ENCODE measurements at places on chromosomes 2 and 18.

- DNase-seq: peak; percentile 45
Measured at GRCh38 chr2:148926291-148926961, 51.4 kb downstream of the KIF5C start.

DNA sequence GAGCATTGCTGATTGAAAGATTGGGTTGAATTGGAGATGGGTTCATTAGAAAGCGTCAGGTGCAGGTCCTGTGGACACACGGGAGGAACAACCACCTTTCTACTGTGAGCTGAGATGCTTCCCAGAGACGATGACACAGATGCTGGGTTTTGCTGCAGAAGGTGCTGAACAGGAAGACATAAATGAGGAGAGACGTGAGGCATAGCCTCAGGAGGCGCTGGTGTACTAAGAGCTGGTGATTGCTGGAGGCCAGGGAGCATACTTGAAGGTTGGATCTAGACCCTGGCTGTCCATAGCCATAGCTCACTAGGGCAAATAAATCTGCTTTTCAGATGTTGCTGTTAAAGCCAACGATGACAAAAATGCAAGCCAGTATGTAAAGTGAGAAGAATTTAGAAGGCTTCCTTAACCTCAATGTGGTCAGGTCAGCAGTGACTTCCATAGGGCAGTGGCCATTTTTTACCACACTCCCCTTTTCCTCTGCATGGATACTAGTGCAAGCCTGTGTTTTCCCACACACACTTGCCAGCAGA, 153.7 kb downstream of the SOX11 start:
- DNase-seq: peak; percentile 3

- DNase-seq: no peak
Measured at GRCh38 chr2:127233710-127234109, 13.6 kb upstream of the CYP27C1 start.

GRCh38 chr2:200616193-200616592, 30.4 kb downstream of the AOX1 start:
- DNase-seq: peak; percentile 1

GRCh38 chr2:45156605-45157004, 147.4 kb upstream of the SIX2 start:
- DNase-seq: no peak

GRCh38 chr2:54084600-54084999, 30.8 kb upstream of the ACYP2 start:
- DNase-seq: peak; percentile 14

GRCh38 chr2:83364264-83364663, 1094.8 kb downstream of the SUCLG1 start:
- no peak for DNase-seq

GRCh38 chr2:180763263-180763989, 217.0 kb upstream of the UBE2E3 start:
- DNase-seq: peak; percentile 48

DNA sequence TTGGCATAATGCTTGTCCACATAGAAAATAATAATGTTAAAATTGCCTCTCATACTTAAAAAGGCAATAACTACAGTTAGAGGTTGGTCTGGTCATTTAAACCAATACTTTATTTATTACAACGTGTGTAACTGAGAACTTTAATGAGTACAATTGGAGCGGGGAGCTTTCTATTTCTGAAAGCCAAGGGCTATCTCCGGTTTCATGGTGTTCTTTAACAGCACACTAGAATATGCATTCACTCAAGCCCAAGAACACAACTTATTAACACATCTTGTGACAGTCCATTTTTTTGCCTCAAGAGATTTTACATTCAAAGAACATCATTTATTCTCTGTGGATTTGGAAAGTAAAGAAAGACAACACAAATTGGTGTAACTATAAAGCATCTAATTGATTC, 131.8 kb downstream of the KCNH7 start:
- peak; percentile 65 for DNase-seq

GRCh38 chr18:74006143-74006542, 141.5 kb downstream of the FBXO15 start:
- peak; percentile 92 for DNase-seq

DNA sequence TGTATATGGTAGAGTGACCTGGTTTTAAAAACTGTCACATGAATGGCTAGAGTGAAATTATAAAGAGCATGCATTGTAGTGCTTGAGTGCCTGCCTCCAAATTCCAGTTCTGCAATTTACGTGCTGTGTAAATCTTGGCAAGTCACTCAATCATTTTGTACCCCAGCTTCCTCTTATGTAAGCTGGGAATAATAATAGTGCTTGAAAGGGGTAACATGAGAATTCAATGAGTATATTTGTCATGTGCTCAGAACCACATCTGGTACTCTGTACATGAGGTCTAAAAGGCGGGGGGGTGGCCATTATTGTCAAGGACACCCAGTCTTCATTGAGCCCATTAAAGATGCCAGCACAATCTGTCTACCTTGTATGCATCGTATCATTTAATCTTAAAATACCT, 214.8 kb downstream of the MC4R start:
- peak; percentile 89 for DNase-seq

- DNase-seq: peak; percentile 90
Measured at GRCh38 chr2:183996825-183997793, 601.2 kb upstream of the ZNF804A start.

GRCh38 chr2:64652231-64653108, 1.2 kb downstream of the SERTAD2 start:
- peak; percentile 44 for DNase-seq

DNA sequence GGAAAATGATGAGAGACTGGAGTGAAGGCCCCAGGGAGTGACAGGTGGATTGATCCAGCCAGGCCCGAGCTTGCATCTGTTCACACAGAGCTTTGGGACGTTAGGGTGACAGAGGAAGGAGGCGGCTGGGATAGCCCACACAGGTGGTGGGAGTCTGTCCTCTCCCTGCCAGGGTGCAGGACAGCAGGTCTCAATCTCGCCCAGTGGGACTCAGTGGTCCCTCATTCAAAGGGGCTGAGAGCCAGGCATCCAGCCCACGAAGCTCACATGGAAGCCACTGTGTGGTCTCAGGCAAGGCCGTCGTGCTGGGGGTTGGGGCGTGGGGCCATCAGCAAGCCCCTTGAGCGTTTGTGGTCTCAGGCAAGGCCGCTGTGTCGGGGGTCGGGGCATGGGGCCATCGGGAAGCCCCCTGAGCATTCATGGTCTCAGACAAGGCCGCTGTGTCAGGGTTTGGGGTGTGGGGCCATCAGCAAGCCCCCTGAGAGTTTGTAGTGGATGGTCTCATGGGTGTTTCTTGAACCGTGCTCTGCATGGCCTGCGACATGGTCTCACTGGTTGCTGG, 8.3 kb downstream of the KCNG2 start:
- DNase-seq: no peak

DNA sequence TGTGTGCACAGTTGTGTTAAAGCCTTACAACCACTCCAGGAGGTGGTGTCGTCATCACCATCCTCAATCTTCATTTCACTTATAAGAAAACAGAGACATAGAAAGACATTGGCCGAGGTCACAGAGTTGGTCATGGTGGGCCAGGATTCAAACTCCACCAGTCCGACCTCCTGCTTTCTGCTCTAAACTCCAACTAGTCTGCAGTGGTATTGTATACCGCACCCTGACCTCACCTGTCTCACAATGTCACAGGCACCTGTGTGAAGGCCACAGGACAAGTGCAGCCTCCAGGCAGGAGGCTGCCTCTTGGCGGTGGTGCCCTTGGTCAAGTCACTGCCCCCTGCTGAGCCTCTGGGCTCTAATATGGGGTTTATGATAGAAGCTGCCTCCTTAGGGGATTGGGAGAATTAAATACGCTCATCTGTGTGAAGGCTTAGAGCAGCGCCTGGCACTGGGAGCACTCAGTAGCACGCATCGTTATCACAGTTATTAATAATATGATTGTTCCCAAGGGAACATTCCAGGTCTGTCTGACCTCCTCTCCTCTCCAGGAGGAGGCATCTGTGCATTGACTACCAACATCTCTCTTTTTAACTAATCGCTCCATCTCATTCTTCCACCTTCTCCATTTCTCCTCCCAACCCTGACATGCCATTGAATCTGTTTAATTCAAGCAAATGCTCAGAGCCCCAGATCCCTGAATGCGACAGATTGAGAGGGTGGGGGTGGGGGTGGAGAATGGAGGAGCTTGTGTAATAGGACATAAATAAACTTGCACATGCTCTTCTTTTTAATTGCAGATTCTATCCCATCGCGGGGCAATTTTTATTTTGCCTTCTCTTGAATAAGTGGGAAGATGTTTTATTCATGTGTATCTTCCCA, 112.7 kb downstream of the MCFD2 start:
- DNase-seq: no peak

DNA sequence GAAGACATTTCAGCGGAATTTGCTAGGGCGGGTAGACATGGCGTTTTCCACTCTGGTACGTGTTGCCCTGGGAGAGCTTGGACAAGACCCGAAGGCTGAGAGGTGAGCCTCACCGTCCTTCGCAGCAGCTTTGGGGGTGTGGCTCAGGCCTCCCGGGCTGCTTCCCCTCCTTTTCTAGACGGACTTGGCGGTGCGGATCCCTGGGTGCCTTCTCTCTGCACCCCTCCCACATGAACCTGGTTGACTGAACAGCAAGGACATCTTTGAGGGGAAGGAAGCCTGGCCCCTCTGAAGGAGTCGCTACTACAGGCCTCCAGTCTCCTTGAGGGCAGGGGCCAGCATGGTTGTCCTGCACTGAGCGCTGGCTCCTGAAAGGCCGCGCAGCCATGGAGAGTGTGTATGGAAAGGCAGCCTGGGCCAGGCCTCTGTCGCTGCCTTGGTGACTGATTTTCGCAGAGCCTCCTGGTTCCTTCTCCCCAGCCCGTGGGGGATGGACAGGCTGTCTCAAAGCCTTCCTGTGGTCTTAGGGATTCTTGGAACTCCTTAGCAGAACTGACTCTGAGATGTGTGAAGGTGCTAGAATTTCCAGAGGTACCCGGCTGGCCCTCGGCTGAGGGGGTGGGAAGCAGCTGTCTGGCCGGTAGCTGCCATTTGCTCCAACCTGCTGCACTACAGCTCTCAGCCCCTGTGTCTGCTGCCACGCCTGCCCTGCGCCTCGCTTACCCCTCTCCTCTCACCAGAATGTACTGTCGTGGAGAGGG, 9.9 kb downstream of the CNNM4 start:
- no peak for DNase-seq

DNA sequence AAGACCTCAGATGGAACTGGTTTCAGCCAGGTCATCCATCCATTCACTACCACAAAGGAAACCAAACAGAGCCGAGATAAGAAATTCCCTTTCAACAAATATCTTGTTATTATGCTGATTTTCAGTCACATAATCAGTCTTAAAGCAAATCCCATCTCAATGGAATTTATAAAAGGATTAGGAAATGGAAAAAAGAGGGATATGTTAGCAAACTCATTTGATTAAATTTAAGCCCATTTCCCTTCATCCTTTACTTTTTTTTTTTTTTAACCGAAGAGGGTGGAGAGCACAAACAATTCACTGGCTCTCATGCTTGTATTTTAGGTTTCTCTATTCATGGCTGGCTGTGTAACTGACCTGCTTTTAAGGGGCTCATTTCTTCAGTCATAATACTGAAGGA, 109.0 kb upstream of the GATA6 start:
- no peak for DNase-seq

GRCh38 chr2:235876099-235876679, 292.0 kb downstream of the GBX2 start:
- no peak for DNase-seq

GRCh38 chr2:60554646-60555065, 1.2 kb upstream of the BCL11A start:
- peak; percentile 56 for DNase-seq

- DNase-seq: peak; percentile 38
Measured at GRCh38 chr2:133421516-133422324, 146.5 kb downstream of the NCKAP5 start.

- no peak for DNase-seq
Measured at GRCh38 chr2:19893520-19894133, 8.2 kb downstream of the TTC32 start.

DNA sequence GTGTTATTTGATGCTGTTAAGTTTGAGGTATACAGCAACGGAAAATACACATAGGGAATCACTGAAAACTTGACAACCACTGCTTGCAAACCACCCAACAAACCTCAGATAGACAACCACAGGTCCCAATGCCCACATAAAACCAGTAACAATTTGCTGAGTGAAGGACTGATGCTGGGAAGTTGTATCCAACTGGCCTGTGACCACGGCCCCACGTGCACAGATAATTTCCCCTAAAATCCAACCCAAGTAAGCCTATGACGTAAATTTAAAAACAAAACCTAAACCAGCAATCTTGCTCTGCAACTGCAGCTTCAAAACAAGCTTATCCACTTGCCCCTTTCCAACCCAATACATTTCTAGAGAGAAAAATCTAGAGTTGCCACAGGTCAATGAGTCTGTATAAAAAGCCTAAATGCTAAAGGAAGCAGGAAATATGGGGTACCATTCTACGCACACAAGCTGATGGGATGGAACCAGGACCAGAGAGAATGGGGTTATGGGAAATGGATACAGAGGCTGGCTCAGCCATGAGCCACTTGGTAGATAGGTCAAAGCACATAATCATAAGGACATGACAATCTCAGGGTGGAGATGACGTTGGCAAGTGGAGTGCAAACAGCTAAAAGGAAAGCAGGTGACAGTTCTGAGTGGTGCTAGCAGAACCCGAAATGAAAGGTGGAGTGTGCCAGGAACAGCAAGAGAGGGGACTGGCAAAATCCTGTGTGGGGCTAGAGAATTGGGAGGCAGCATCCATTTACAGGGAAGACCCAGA, 27.8 kb upstream of the CREB1 start:
- no peak for DNase-seq

GRCh38 chr2:157174321-157174720, 83.2 kb upstream of the GALNT5 start:
- DNase-seq: no peak

- DNase-seq: no peak
Measured at GRCh38 chr2:20917287-20917660, 94.4 kb upstream of the LDAH start.

GRCh38 chr2:41510108-41510507, 537.7 kb upstream of the PKDCC start:
- peak; percentile 42 for DNase-seq

- peak; percentile 45 for DNase-seq
Measured at GRCh38 chr18:44321868-44322590, 358.7 kb upstream of the SETBP1 start.

GRCh38 chr2:39689876-39690275, 24.2 kb downstream of the TMEM178A start:
- DNase-seq: peak; percentile 56

DNA sequence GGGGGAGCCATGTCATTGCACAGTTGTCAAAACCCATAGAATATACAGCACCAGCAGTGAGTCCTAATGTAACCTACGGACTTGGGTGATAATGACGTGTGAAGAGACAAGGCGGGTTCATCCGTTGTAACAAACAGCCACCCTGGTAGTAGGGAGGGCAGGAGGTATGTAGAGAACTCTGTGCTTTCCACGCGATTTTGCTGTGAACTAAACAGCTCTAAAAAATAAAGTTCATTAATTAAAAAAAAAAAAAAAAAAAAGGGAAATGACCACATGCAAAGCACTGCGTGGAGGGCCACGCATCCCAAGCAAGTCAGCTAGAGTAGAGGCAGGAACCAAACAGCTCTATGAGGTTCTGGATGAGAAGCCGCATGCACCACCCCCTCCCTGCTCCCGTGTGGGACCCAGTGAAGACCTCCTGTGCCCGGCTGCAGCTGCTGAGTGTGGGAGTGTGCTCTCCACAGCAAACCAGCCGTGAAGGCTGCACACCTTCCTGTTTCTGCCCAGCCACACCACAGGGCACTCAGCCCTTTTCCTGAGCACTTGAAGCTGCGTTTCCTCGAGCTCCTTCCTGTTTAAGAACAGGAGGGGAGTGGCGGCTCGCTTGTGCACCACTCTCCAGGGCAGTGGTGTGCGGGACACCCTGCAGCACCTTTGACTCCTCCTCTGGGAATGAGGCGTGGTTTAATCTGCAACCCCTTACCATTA, 65.6 kb downstream of the ODC1 start:
- peak; percentile 23 for DNase-seq

- DNase-seq: no peak
Measured at GRCh38 chr2:143728498-143728897, 599.3 kb downstream of the ARHGAP15 start.
